ENCODE measurements at places on chromosomes 11 and 22.

DNA sequence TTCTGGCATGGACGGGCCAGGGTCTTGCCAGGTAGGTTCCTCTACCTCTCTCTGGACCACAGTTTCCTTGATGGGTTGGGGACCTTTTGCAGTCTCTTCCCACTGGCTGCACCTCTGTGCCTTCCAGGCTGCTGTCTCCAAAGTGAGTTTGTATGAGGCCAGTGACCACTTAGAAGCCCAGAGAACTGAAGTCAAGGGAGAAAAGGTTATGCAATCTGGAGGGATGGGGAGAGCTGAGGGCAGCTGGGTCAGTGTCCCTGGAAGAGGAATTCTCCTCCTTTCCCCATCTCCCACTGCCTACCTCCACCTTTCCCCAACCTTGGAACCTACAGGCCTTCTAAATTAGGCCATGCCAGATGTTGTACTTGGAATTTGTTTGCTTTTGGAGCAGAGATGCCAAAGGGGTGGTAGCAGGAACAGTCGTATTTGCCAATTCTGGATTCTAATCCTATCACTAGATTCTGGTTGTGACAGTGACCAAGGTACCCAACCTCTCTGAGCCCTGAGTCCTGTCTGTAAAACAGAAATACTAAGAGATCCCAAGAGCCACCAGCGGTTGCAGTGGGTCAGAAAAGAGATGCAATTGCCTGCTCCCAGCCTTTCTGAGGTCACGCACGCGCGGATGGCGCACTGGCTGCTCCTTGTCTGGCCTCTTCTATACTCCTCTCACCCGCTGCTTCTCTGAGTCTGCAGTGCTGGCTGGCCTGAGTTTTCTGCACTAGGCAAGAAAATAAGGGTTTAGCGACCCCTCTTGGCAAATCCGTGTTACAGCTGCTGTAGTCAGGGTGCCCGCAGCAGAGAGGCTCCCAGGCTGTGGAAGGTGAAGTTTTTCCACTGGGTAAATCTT lies 10.7 kb upstream of the ACCSL start:
- peak; percentile 65 for DNase-seq

GRCh38 chr11:130414107-130415080 lies 14.0 kb downstream of the ADAMTS8 start:
- no peak for DNase-seq

DNA sequence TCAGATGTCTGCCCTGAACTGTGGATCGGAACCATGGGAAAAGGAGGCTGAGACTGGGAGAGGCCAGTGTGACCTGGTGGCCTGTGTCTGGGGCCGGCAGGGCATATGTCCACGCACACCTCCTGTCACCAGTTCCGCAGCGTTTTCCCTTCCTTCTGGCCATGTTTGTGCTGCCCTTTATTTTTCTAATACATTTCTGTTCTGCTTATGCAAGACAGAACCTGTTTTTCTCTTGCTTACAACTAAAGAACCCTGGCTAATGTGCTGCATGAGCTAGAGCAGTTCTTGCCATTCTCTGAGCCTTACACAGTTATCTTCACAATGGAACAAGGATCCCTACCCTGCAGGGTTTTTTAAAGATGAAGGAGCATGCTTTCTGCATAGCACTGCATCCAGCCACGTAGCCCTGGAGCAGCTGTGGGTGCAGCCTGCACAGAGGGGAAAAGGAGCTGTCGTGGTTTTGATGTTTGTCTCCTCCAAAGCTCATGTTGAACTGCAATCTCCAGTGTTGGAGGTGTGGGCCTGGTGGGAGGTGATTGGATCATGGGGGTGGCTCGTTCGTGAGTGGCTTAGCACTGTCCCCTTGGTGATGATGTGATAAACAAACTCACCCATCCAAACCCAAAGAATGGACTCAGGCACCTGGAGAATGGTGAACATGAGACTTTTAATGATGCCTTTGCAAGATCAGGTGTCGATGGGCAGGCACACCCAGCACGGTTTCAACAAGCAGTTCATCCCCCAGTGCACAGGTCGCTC lies 84.8 kb upstream of the SHANK2 start:
- DNase-seq = no peak

DNA sequence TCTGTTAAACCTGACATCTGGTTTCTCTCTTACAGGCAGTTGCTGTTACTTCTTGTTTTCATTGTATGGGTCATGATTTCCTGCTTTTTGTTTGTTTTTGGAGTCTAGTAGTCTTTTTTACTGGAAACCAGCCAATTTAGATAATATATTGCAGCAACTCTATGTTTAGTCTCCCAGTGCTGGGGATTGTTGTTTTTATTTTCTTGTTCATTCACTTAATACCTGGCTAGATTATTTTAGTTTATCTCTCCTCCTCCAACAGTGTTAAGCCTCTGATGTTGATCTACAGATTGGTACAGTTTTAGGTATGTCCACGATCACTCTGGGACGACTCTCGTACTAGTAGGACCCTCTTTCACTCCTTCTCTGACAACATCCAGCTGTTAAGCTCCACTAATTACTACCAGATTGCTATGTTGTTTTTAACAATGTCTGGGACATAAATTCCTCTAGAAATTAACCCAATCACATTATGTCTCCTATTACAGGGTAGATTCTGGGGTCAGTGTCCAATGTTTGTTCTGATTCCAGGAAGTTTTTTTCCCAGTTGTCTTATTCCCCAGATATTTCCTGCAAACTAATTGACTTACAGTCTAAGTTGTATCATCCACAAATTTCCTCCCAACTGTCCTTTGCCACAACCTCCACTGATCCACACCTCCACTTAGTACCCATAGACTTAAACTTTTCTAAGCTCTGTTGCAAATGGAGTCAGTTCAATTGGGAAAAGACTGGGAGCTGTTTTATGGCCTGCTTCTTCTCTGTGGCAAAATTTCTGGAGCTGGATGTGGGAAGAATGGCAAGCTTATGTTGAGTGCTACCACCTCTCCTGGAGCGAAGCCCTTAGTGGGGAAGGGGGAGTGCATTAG lies 1280.6 kb upstream of the CNTN5 start:
- DNase-seq = no peak

- DNase-seq = no peak
Observed at GRCh38 chr11:115944596-115944995, 440.4 kb upstream of the CADM1 start.

GRCh38 chr11:128915149-128915521 lies 24.0 kb downstream of the KCNJ5 start:
- DNase-seq = no peak

DNA sequence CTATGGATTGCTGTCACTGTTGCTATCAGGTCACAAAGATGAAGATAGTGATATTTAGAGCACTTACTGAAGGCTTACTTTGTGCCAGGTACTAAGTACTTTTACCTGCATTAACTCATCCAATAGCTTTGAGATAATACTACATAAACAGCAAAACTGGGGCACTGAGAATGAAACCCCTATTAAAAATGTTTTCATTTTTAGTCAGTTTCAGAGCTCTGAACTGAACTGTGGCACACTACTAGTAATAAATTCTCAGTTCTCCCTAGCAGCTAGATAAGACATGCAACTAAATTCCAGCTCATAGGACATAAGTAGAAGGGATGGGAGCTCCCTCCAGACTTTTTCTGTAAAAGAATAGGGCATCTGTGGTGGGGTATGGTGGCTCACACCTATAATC lies 24.0 kb downstream of the ARFGAP3 start:
- no peak for DNase-seq

DNA sequence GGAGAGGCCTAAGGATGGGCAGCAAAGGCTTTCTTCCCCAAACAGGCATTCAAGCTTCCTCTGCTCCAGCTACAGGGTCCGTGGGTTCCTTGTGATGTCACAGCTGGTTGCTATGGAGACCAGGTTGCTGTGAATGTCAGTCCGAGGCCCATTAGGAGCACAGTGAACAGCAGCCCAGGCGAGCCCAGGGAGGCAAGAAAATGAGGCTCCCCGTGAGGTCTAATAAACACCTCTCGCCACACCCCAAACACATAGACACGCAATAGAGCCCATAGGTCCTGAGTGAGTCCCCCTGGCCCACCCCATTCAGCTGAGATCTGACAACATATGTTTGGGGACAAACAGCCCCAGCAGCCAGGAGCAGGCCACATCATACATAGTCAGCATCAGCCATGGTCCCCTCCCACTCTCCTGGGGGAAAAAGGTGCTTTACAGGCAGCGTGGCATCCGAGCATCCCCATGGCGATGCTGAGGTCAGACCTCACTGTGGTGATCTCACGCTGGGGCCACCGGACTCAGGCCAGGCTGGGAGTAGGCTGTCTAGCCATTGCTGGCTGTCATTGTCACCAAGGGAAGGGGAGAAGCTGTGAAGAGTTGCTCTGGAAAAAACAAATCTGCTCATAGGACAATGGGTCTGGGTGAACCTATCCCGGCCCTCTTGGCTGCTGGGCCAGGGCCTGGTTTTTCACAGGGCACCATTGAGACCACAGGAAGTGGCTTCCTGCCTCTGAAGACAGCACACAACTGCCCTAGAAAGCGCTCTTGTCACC lies 23.1 kb upstream of the TP53I11 start:
- DNase-seq = no peak

- DNase-seq = no peak
Observed at GRCh38 chr11:83153764-83154163, 3.2 kb upstream of the PCF11 start.

DNA sequence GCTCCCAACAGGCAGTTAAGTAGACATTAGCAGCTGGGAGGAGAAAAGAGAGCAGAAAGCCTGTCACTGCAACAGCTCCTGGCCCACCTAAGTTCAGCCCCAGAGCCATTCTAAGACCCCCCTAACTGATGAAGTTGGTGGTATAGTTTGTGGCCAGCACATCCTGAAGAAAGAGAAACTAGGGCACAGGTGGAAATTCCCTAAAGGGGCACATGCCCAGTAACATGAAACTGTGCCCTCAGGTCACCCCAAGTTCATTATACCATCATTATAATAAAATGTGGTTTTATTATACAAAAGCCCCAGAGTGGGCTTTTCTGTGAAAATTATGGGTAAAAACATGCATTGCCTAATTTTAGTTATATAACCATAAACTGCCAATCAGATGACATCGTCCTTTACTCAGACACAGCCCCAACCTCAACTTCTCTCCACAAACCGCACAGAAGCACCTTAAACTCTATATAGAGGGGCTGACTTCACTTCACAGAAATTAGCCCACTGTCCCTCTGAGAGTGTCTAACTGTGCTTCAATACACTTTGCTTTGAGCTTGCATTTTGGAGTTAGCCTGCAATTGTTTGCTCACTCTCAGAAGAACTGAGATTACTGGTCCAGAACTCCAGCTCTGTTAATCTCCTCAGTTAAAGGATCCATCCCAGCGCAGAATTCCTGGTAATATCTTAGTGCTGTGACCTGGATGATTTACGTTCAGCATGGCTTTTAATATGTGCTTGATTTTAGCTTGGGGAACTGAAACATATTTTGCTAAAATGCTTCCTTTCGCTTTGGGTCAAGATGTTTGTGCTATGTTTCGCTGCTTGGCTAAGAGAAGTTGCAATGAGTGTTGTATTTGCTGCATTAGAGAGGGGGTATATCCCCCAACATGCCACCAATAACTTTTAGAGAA lies 1.8 kb upstream of the APOL3 start:
- DNase-seq = no peak

DNA sequence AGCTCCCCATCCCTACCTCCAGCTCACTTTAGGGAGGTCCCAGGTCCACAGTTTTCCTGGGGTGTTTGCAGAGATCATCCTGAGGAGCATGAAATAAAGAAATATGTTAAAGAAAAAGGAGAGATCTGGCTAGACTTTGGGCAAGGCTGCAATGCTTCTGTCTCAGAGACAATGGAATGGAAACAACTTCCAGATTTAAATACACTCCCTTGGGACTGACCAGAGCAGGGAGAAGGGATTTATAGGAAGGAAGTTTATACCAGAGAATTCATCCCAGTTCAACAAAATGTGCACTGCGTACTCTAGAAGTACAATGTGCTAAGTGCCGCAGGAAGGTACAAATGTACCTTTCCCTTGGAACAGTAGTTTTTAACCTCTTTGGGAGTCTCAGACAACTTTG lies 40.4 kb downstream of the ETS1 start:
- no peak for DNase-seq

DNA sequence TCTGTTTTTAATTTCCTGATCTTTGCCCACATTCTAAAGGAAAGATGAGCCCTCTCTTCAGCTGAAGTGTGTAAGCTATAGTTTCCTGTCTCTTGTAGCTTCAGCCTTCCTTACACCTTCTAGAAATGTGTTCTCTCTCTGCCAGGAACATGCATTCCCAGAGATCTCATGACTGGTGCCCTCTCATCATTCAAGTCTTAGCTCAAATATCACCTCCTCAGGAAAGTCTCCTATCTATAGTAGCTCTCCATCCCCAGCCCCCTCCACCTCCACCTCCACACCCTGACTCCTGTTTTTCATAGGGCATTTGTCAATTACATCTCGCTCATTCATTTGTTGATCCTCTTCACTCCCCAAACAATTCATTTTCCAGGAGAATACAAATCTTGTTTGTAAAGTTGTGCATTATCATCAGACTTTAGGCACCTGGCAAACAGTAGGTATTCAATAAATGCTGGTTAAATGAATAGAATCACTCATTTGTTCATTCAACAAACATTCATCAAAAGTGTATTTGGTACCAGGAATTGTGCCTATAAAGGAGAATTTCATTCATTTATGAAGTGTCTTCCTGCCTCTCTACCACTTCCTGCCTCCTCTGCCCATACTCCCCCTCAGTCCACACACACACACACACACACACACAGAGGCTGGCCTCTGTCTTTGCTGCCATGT lies 160.3 kb downstream of the BBOX1 start:
- no peak for DNase-seq

DNA sequence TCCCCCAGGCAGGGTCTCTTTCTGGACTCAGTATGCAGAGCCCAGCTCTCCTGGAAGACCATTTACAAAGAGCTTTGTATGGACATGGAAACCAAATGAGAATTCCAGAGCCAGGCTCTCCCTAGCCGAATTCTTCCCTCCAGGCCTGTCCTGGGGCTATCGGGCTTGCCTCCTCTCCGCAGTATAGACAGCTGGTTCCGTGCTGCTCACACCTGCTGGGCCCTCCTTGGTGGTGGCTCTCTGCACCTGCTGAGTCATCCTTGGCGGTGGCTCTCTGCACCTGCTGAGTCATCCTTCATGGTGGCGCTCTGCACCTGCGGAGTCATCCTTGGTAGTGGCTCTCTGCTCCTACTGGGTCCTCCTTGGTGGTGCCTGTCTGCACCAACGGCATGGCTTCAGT lies 743.5 kb downstream of the BRD1 start:
- peak; percentile 21 for DNase-seq

GRCh38 chr11:81470446-81470845 lies 1263.2 kb downstream of the FAM181B start:
- no peak for DNase-seq

- no peak for DNase-seq
Observed at GRCh38 chr22:48112687-48113521, 1350.5 kb downstream of the TBC1D22A start.

DNA sequence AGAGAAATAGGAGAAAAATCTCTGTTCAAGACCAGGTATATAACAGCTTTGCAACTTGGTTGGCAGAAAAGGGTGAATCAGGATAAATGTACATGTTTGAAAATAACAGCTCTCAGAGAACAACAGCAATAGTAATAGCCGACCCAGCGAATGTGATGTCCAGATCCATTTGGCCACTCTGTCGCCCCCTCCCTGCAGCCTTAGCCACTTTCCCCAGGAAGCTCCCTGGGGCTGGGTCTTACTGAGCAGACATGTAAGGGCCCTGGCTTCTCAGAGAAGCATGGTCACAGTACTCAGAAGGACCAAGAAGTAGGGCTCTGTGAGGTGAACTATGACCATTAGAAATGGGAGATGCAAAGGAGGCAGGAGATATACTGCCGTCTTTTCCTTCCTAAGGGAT lies 154.1 kb upstream of the SNX19 start:
- DNase-seq = no peak

- no peak for DNase-seq
Observed at GRCh38 chr11:9901943-9902342, 238.1 kb downstream of the SWAP70 start.

GRCh38 chr11:118117790-118118601 lies 31.2 kb upstream of the SMIM35 start:
- DNase-seq = no peak
